ENCODE measurements at places on chromosomes 13 and 19. TPM values are rescaled to one million over a fixed set of nuclear protein-coding genes. Genes with fewer than 3 reads are reported as not detected.

GJB2 gene
- total RNA-seq, result not detected

DNA sequence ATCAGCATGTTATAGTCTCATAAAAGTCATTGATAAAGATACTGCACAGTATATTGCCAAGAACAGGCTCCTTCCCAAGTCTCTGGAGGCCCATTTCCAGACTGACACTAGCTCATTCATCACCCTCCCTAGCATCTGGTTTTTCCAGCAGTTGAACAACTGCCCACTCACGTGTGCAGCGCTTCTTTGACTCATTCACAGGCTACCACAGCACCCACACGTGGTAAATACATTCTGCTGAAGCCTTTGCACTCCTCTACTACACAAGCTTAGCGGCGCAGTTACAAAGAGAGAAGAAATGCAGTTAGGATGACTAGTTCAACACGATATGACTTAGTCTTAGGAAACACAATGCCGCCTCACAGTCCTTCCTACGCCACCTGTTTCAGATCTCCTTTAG is 87.7 kb downstream of the DOCK9 start:
- no peak for DNase-seq

SLC10A2 gene
- not detected for total RNA-seq

- no peak for DNase-seq
Measured at GRCh38 chr13:59332966-59333365, 830.8 kb downstream of the DIAPH3 start.

DNA sequence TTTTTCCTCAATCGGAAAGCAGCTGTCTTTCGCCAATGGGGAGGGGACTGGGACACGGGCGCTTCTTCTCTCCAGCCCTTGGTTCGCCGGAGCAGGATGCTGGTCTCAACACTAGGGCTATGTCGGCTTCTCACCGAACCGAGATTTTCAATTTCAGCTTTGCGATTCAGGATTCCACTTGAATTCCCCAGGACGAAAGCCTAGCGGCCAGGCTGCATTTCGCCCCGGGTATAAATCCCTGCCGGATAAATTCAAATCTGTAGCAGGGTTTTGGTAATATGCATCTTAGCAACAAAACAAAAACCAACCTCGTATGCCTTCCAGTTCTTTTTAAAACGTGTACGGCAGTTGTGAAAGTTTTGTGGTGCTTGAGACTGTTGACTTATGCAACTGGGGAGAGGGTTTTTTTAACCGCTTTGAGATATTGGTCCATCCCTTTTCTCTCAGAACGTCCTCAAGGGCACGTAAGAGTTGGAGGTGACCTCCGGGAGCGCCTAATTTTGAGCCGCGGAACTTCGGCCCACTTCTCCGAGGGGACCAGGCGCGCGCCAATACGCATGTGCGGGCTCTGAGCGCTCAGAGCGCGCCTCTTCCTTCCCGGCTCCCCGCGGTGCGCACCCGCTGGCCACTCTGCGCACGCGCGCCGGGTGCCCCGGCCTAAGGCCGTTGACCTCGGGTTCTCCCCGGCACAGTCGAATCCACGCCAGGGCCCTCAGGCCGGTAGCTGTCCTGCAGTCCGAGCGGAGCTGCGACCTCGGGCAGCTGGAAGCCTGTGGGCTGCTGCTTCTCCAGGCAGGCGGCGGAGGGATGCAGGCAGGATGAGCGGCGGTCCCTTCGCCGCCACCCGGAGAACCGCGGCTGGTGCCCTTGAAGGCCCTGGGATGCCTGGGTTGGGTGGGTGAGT is 7.6 kb downstream of the POU4F1 start:
- no peak for DNase-seq

RAP2A gene
- 24.0 TPM for total RNA-seq

HRC gene
- not detected for total RNA-seq

DNA sequence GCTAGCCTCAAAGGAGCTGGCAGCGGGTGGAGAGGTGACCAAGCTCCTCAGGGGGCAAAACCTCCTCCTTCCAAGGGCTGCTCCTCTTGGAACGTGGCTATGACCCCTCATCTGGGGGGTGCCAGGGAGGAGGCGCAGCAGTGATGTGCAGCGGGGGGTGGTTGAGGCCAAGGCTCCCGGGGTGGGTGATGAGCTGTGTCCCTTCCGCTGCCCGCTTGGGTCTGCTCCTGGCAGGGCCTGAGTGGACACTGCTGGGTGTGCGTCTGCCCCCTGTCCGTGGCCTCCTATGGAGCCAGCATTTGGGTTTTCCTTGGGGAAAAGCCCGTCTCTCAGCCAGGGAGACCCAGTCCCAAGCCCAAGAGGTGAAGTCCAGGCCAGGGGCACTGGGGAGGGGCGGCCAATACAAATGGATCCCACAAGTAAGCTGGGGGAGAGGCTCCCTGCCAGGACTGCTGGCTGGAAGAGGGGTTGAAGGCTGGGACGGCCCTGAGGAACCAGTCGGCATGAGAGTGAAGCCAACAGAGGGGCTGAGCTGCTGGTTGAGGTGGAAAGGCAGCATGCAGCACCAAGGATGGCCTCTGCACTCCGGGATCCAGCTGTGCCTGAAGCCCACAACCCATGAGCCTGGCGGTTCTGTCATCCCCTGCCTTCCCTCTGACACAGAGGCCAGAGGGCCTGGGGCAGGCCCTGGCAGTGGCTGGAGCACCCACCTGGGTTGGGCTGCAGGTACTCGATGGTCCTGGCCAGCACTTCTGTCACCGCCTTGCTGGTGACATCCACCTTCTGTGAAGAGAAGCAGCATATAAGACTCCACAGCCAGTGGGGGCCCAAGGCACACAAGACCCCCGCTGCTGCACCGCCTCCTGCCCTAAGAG is 22.7 kb downstream of the MPND start:
- no peak for DNase-seq

- DNase-seq, result no peak
Measured at GRCh38 chr13:40352380-40352778, 314.1 kb downstream of the FOXO1 start.

DNA sequence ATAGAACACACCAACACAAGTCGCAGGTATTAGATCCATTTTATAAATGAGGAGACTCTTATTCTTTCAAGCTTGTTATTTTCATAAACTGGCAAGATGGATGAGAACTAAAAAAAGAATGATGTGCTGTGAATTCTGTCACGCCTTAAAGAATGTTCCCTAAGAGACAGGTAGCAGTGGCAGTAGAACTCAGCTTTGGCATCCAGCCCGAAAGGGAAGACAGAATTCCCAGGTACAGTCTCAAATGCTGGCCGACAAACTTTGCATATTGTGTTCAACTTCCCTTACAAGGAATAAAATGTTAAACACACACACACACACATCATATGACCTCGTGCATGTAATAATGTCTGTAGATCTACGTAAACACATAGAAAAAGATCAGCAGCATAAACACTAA is 3.2 kb downstream of the TMEM272 start:
- DNase-seq, result no peak

OLFM2 gene
- total RNA-seq, result 7.7 TPM

KIR3DL2 gene
- 0.74 TPM for total RNA-seq

DNA sequence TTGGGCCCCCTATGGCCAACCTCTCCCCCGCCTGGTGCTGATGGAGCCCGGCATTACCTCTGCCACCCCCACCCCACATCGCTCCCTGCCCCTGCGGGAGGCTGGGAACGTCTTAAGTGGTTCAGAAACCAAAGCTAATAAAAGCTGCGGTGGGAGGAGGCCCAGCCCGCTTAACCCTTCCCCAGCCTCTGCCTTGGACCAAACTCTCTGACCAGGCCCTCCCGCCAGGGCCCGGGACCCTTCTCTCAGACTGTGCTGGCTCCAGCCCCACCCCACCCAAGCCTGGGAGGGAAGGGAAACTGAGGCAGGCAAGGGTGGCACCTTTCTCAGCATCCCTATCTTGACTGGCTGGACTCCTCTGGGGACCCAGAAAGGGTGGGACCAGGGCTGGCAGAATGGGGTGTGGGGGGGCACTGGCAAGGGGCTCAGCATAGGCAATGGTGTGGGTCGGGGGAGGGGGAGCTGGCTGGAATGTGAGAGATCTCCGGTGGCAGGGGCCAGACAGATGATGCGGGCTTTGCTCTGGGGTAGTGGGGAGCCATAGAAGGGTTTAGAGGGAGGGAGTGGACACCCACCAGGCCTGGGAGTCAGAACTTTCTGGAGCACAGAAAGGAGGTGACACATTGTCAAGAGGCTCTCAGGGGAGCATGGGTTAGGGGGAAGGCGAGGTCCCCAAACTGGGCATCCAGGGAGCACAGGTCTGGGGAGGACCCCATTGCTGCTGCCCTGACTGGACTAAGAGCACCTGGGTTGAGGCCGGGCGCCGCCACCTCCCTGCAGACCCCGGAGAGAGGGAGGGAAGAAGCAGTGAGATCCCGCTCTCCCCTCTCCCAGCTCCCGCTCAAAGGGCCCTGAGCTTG is 21.9 kb downstream of the SMIM24 start:
- DNase-seq, result no peak

EDNRB gene
- total RNA-seq, result not detected

GRCh38 chr13:95535243-95535642 is 17.3 kb upstream of the CLDN10 start:
- DNase-seq, result no peak

NFKBIB gene
- 57.7 TPM for total RNA-seq

GRCh38 chr13:44818428-44818827 is 170.8 kb downstream of the NUFIP1 start:
- no peak for DNase-seq

- DNase-seq, result no peak
Measured at GRCh38 chr13:34826432-34826831, 115.6 kb upstream of the NBEA start.

SERTM1 gene
- total RNA-seq, result not detected

- no peak for DNase-seq
Measured at GRCh38 chr13:78131346-78131745, 212.7 kb upstream of the EDNRB start.

PRX gene
- total RNA-seq, result 1.3 TPM

DNA sequence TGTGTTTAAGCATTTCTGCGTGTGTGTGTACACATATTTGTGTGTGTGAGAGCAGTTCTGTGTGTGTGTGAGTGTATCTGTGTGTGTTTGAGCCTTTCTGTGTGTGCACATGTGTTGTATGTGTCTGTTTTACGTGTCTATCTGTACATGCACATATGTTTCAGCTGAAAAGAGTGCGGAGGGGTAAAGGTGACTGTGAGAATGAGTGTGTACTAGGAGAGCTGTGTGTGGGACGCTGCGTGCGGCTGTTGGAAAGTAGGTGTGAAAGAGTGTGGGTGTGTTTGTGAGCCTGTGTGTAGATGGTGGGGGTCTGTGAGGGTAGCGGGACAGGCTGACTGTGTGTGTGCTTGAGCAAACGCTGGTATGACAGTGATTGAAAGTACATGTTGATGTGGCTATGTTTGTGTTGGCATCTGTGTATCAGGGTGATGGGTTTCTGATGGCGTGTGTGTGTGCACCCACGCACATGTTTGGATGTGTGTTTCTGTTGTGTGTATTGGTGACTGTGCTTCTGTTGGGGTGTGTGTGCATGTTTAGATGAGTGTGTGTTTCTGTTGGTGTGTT is 7.5 kb upstream of the TPM4 start:
- no peak for DNase-seq

DNA sequence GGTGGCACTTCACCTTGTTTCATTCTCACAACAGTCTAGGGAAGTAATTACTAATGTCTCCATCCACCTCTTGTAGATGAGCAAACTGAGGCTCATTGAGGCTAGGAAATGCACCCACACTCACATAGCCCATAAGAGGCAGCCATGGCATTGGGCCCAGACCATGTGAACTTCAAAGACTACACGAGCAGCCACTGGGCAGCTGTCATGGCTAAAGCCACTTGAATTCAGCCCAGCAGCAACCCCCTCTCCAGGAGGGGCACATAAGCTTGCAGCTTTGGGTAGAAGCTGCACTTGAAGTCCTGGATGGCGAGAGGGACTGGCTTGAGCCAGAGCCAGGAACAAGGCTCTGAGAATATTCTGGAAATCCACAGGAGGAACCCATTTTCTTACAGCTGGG is 13.4 kb downstream of the ALOX5AP start:
- DNase-seq, result no peak

- no peak for DNase-seq
Measured at GRCh38 chr13:103039183-103039582, 27.0 kb downstream of the SLC10A2 start.

PSG6 gene
- 0.37 TPM for total RNA-seq

GRCh38 chr13:79915114-79915811 is 425.7 kb downstream of the SPRY2 start:
- DNase-seq, result no peak

GRCh38 chr19:39917561-39918182 is 16.8 kb downstream of the FCGBP start:
- DNase-seq, result no peak

- no peak for DNase-seq
Measured at GRCh38 chr13:87671031-87671752, at the start of gene SLITRK5. TSS of gene SLITRK5 (plus strand) at chr13:87671371. CDS start at chr13:87675389, 4,018 bp downstream.

DNA sequence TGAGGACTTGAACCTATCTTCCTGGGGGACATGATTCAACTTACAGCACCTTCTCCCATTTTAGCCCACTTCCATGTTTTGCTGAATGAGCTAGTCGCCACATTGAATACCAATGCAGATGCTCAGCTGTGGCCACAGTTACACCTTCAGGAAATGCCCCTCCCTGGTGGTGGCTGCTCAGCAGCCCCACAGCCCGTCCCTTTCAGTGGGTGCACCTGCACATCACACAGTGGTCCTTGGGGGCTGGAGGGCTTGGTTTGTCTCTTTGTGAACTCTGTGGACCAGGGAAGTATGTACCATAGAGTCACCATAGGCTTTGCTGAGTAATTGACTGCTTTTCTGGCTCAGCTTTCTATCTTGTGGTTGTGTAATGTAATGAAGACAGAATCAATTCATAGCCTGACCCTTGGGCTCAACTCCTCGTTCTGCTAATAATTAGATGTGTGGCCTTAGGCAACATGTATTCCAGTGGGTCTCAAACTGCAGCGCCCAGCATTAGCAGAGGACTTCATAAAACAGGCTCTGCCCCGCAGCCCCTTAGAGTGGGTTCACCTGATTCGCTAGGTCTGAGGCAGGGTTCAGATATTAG is 48.1 kb upstream of the FARP1 start:
- no peak for DNase-seq

DNA sequence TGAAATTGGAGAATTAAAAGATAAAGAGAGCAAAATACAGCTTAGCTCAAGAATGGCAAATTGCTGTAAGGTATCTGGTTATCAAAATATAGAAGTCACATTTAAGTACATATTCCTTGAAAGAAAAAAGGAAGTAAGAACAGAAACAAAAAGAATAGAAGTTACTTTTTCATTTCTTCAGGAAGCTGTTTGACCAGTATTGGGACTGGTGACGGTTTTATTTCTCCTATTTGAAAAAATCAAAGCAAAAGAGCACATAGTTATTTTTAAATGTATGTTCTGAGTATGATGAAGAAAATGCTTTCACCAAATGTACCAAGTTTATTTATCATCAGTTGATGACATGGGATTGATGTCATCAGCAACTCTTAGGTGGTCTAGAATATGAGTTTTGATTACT is 83.1 kb upstream of the OXGR1 start:
- DNase-seq, result no peak

C19orf81 gene
- not detected for total RNA-seq

- no peak for DNase-seq
Measured at GRCh38 chr13:47114030-47114429, 217.2 kb upstream of the HTR2A start.

BEST2 gene
- not detected for total RNA-seq

- DNase-seq, result no peak
Measured at GRCh38 chr13:34263681-34264080, 445.7 kb downstream of the RFC3 start.

GRCh38 chr19:14542711-14543328 is 13.4 kb downstream of the TECR start:
- no peak for DNase-seq

MADCAM1 gene
- total RNA-seq, result 0.52 TPM

RAB3A gene
- total RNA-seq, result 5.1 TPM
